ENCODE measurements at places on chromosomes 16 and 17.

- DNase-seq = no peak
Measured at GRCh38 chr16:2456551-2457153, 3.3 kb upstream of the TEDC2 start.

DNA sequence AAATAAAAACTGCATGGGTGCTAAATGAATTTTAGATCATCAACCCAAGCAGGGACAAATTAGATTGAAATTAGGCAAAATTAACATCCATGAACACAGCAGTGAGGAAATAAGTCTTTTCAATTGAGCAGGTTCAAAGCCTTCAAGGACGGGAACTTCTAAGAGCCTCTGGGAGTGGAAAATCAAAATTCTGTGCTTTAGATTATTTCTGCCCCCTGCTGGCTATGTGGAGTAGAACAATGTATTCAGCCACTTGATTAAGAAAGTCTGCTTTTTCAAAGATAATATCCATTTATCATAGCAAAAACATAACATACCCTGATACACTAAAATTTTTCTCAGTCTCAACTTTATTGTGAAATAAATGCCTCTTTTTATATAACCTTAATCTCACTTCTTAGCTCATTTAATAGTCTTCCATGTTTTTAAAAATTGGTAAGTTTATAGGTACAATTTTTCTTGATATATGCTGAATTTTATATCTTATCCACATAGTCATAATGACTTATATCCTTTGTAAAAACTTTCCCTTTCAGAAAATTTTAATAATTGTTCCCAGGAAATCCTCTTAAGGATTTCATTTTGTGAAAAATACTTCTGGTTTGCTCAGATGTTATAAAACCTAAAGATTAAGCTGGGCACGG, 28.1 kb upstream of the NOL11 start:
- no peak for DNase-seq

- no peak for DNase-seq
Measured at GRCh38 chr17:29469276-29469675, 79.1 kb downstream of the TAOK1 start.

GRCh38 chr17:9436630-9437029, 139.0 kb downstream of the STX8 start:
- no peak for DNase-seq

- DNase-seq = no peak
Measured at GRCh38 chr16:48507886-48508285, 102.1 kb downstream of the N4BP1 start.

DNA sequence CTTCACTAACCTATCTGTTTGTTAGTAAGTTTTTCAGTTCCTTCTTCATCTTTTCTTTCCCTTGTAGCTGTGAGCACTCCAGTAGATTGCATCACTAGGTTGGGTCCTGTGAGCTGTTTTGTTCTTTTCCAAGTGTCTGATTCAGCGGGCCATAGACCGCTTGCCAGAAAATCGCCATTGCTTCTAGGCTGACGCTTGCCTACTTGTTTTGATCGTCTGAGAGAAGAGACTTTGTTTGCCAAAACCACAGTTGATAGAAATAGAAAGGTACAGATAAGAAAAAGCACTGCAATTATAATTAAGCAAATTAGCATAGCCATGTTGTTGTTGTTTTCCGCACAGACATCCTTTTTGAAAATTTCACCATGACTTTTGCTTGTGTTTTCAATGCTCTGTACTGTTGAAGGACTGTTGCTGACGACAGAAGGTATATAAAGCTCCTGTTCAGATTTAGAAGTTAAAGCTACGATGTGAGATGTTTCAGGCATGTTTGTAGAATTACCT, 3.1 kb downstream of the EVI2A start:
- DNase-seq = peak; percentile 34

- no peak for DNase-seq
Measured at GRCh38 chr17:32971171-32971570, 20.5 kb upstream of the SPACA3 start.

DNA sequence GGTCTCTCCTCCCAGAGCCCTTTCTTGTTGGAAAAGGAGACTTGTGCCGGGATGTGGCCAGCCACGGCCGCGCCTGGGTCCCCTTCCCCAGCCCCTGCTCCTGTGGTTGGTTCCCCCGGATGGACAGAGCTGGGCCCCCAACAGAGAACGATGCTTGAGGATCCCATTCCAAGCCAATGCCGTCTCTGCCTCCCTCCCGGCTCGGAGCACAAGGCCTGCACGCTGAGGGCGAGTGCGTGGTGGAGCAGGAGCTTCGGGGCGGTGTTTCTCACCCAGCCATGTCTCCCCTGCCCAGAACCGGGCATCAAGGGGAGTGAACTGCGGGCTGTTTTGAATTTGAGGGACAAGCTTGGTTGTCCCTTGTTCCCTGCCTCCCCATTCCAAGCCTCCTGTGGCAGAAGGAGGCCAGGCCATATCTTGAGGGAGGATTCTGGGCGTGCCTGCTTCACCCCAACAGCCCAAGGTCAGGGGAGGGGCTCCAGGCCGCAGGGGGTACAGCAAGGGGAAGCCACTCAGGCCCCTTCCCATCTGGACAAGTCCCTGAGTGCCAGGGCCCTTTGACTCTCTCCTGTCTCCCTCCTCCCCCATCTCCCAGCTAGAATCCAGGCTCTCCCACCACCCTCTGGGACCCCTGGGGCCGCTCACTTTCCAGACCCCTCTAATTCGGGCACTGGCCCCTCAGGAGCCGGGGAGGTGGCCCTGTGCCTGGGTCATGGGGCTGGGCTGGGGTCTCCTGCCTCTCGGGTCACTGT, 43.6 kb downstream of the SOCS3 start:
- DNase-seq = no peak

GRCh38 chr17:50467855-50468303, 801 bp downstream of the CHAD start:
- DNase-seq = no peak

DNA sequence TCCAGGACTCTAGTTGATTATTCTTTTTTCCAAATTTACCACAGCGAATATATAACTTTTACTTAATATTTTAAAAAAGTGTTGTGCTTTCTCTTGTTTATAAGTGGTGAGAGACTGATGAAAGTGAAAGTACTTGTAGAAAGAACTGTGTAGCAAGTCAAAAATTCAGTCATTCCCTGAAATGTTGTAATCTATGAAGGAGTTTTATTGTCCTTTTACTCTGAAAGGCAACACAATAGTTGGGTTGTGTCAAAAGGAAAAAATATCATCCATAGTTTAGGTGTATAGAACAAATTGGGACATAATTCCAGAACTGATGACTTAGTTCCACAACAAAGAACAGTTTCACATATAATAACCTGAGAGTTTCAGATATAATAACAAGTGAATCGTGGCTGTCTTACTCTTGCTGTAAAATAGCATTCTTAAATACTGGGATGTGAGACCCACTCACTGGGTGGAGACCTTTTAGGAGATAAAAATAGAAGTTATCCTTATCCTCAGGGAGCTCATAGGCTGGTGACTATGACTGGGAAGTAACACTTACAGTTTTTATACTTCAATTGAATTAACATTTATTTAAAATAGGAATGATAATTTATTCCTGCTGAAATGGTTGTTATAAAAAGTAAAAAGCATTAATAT, 20.6 kb downstream of the CYB5B start:
- no peak for DNase-seq

DNA sequence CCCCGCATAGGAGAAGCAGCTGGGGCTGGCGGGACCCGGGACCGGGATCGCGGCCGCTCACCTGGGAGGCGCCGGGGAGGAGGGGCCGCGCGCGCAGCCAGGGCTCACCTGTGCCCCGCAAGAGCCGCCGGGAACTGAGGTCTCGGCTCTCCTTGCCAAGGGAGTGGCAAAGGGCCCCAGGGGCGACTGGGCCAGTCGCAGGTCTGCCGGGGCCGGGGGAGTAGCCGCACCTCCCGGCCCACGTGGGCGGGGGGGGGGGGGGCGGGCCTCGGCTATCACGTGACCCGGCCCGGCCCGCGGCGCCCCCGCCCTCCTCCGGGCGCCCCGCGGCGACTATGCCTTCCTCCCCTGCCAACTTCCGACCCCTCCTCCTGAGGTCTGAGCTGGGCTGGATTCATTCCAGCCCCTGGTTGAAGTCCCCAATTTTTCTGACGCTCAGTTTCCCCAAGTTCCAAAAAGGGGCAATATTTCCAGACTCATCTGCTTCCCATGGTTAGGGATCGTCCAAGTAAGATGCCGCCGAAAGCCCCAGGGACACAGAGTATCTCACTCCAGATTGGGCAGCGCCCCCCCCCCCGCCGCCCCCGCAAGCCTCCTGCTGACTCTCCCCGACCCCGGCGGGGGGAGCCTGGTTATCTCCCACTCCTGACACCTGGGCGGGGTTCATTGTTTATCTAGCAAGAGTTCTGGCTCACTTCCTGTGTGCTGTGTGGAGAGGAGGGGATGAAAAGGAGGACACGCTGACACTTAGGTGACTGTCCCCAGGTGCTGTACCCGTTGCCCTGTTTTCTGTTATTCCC, at the start of gene TMC6:
Gene TMC6, minus strand, starts transcription at position 205 of the 800 bp plus-strand sequence. CDS start 1,923 bp downstream, outside the sequence.
- peak; percentile 71 for DNase-seq

DNA sequence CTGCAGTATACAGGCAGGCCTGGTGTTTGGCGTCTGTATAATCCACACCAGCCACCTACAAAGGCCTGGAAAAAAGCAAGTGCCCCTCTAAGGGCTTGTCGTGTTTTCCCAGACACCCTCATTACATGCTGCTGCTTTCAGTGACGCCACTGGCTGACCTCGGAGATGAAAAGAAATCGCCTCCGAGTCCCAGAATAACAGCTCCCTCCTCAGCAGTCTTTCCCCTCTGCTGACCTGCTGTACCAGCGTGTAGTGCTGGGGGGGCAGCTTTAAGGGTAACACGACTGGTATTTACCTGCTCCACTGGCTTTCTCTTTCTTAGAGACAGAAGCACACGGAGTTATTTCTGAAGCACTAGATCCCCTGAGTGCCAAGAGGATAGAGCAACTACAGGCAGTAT, 296.8 kb downstream of the GRIN2A start:
- no peak for DNase-seq

- DNase-seq = no peak
Measured at GRCh38 chr16:47448830-47449575, 11.9 kb downstream of the ITFG1 start.

DNA sequence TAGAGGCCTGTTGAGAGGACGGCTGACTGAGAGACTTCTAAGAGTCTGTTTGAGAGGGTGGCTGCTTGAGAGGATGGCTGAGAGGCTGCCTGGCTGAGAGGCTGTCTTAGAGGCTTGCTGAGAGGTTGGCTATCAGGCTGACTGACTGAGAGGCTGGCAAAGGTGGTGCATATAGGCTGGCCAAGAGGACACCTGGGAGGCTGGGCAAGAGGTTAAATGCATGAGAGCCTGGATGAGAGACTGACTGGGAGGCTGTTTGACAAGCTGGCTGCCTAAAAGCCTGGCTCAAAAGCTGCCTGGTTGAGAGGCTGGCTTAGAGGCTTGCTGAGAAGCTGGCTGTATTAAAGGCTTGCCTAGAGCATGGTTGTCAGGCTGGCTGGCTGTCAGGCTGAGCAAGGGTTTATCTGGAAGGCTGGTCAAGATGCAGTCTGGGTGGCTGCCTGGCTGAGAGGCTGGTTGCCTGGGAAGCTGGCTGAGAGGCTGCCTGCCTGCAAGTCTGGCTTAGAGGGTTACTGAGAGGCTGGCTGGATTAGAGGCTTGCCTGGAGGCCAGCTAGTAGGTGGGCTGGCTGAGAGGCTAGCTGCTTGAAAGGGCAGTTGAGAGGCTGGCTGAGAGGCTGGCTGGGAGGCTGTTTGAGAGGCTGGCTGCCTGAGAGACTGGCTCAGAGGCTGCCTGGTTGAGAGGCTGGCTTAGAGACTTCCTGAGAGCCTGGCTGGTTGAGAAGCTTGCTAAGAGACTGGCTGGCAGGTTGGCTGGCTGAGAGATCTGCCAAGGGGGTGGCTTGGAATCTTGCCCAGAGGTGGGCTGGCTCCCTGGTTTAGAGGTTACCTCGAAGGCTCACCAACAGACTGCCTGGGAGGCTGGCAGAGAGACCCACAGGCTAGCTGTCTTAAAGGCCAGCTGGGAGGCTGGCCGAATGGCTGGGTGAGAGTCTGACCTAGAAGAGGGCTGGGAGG, 38.3 kb upstream of the ACSM2B start:
- DNase-seq = no peak

DNA sequence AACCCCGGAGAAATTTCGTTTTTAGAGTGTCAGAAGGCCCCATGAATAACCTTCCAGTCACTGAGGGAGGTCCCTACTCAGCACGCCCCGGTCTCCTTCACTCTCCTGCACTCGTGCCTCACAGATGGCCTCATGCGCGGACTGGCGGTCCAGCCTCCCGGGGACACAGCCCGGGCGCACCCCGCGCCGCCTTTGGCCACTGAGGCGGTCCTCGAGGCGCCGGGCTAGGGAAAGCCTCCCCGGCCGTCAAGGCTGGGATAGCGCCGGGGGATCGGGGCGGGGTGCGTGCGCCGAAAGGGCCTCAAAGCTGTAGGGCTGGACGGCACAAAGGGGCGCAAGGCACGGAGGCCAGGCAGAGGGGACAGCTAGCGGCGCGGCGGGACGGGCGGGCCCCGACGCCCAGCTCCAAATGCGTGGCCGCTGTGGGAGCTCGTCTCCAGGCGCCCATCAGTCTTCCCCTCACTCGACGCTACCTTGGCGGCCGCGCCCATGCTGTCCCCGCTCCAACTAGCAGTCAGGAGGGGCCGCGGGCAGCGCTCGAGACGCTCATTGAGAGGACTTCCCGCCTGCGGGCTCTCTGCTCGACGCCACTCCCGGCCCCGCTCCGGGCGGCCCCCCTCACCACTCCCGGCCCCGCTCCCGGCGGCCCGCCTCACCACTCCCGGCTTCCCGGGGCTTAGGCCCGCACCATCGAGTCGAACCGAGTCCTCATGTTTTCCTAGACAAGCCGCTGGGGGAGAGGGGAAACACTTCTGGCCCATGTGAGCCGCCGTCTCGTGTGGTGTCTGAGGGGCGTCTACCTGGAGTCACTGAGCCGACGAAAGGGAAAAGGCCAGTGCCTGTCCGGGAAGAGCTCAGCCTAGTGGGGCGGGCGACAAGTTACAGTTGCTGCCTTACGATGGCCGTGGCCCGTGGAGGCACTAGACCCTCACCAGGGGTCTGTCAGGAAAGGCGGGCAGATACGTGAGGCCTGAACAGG, at the start of gene USP6:
Gene USP6, plus strand, starts transcription at position 360 of the 979 bp plus-strand sequence. CDS start 14,336 bp downstream, outside the sequence.
- no peak for DNase-seq

DNA sequence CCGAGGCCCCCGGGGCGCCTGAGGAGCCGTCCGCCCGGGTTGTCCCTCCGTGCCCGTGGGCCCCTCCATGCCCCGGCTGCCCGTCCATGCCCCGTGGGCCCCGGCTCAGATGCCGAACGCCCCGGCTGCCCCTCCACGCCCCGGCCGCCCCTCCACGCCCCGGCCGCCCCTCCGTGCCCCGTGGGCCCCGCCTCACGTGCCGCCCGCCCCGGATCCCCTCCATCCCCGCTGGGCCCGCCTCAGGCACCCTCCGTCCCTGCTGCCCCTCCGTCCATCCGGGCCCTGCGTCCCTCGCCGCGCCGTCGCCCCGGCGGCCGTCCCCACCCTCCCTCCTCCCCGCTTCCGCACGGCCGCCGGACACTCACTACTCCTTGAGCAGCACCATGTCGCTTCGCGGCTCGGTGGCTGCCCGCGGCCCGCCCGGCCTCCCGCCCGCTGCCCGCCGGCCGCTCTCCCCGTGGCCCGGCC, 382 bp downstream of the PITPNA start:
- DNase-seq = peak; percentile 29

GRCh38 chr16:79509211-79509631, 91.3 kb downstream of the MAF start:
- no peak for DNase-seq

GRCh38 chr17:78707016-78707415, 75.1 kb downstream of the CYTH1 start:
- DNase-seq = no peak
